ENCODE measurements at places on chromosomes 2 and 18.

DNA sequence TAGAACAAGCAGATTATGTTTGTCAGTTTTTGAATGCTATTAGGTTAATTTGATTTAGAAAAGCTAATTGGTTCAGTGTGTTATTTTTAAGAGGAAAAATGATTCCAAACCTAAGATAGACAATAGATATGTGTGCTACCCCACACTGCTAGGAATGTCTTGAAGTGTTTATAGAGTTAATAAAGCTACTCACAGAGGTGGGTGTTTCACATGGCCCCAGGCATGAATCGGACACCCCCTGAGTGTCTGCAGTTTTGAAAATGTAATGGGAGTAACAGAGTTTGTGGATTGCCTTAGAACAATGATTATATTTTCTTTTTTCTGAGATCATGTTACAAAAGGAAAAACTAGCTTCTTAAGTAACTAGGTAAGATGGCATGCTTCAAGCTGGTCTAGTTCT is 348.3 kb downstream of the ADCYAP1 start:
- DNase-seq = no peak

- DNase-seq = no peak
Observed at GRCh38 chr18:25604894-25605597, 253.1 kb upstream of the ZNF521 start.

- no peak for DNase-seq
Observed at GRCh38 chr2:197875763-197876162, 71.4 kb downstream of the PLCL1 start.

- DNase-seq = no peak
Observed at GRCh38 chr2:225274751-225275150, 124.8 kb upstream of the NYAP2 start.

- no peak for DNase-seq
Observed at GRCh38 chr2:202148515-202149154, 75.6 kb downstream of the KIAA2012 start.

GRCh38 chr2:86224645-86225355 is 25.5 kb downstream of the MRPL35 start:
- DNase-seq = no peak

DNA sequence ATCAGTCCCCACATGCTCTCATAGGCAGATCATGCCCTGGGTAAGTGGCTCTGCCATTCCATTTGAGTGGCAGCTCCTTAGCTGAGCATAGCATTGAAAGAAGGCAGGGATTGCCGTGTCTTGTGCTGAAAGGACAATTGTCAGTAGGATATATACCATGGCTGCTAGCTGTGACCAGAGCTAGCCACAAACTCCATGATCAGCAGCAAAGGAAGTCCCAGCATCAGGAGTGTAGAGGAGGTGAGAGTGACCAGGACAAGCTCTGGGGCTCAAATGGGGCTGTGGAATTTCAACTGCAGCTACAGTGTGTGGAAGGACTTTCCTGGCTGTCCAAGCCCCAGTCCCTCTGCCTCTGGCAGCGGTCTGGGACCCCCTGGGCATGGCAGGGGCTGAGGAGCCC is 54.4 kb upstream of the LGALSL start:
- no peak for DNase-seq

Measured in stimulated activated CD4-positive, alpha-beta T cell treated with anti-CD3 and anti-CD28 coated beads, Interleukin-15, amount 100 ng/mL, for 24 hours (primary cell).